ENCODE measurements at places on chromosomes 4 and X. TPM values are rescaled to one million over a fixed set of nuclear protein-coding genes. Genes with fewer than 3 reads are reported as not detected.

Gene SYTL5
- total RNA-seq: 0.34 TPM

Gene SASH3
- not detected for total RNA-seq

Gene CCDC120
- 3.0 TPM for total RNA-seq

Gene GABRG1
- not detected for total RNA-seq

Gene GABRB1
- not detected for total RNA-seq

Gene TLR7
- total RNA-seq: not detected

Gene RGN
- not detected for total RNA-seq

Gene SFRP2
- total RNA-seq: not detected

Gene SERPINA7
- total RNA-seq: not detected

Gene LINC00632
- 1.9 TPM for total RNA-seq
